ENCODE measurements at places on chromosomes 3 and 15.

GRCh38 chr3:100420885-100421284 is 19.5 kb downstream of the LNP1 start:
- DNase-seq: no peak

GRCh38 chr3:137789236-137789635 is 25.1 kb downstream of the SOX14 start:
- no peak for DNase-seq

- peak; percentile 9 for DNase-seq
Measured at GRCh38 chr3:192445770-192446644, 281.3 kb downstream of the FGF12 start.

GRCh38 chr3:49500732-49501609 is 30.9 kb downstream of the DAG1 start:
- DNase-seq: peak; percentile 95

DNA sequence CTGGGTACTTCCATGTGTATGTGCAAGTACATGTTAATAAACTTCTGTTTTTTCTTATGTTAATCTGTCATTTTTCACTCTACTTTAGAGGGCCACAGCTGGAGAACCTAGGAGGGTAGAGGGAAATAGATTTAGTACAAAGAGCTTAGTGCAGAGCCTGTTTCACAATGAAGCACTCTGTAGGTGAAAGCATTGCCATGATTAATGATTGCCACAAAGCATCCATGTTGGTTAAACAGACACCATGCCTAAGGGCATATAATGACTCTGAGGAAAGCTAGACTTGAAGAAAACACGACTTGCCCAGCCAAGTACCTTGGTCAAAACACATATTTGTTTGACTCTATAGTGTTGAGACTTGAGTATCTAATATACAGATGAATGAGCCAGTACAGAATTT is 338.4 kb downstream of the FHIT start:
- no peak for DNase-seq

GRCh38 chr3:31247850-31248562 is 284.7 kb upstream of the STT3B start:
- no peak for DNase-seq

DNA sequence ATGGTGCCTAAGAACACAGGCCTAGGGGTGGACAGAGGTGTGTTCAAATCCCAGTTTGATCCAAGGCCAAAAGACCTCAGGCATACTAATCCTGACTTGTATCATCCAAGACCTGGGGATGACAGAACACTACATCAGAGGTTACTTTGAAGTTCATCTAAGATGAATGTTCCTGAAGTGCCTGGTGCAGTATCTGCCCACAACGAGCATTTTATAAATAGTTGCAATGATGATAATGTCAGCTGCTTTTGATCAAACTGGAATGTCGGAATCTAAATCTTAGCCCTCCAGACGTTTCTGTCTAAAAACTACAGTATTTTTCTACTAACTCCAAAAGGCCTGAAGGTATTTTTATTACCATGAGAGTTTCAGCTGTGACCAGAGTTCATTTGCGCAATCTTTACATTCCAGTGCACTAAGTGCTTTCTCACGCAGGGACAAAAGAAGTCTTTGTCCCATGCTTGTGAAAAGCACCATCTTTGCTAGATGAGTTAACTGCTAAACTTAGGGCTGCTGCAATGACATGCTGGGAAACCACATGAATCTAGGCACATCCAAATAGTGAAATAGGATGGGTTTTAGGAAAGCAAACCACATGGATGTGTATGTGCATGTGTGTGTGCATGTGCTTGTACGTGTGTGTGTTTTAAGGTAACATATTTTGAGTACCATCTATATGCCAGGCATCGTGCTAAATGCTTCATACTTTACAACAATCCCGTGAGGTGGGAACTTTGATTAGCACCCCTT is 18.1 kb downstream of the ANXA2 start:
- DNase-seq: peak; percentile 99

DNA sequence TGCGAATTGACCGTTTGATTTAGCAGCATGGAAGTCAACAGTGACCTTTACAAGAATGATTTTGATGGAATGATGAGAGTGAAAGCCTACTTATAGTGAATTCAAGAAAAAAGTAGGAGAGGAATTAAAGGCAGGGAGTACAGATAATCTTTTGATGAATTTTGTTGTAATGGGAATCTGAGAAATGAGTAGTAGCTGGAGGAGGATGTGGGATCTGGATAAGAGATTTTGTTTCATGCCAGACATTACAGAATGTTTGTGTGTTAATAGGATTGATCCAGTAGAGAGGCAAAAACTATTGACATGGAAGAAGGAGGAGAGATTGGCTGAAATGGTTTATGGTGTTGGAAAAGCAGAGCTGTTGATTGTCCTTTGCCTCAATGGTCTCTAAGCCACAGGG is 17.4 kb upstream of the ZNF609 start:
- no peak for DNase-seq

- peak; percentile 45 for DNase-seq
Measured at GRCh38 chr3:158773845-158774830, 27.7 kb upstream of the MFSD1 start.

DNA sequence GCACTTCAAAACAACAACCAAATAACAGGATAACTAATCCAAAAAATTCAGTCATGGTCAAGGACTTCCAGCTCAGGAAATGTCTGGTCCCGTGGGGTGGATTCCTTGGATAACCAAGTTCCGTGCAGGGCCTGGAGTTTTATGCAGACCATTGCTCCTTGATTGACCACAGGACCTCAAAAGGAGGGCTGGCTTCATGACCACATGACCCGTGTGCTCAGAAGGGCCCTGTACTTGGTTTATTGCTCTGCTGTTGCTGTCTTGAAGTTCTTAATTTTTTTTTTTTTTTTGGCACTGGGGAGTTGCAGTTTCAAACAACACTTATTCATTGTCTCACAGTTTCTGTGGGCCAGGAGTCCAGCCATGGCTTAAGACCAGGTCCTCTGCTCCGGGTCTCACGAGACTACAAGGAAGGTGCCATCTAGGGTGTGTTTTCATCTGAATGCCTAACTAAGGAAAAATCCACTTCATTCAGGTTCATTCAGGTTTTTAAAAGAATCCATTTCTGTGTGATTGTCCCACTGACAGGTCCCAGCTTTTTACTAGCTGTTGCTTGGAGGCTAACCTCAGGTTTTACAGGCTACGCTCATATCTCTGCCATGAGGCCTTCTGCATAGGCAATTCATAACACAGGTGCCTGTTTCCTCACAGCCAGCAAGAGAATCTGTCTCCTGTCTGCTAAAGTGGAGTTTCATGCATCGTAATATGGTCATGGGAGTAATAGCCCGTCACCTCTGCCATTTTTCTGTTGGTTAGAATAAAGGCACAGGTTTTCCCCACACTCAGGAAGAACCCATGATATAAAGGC is 65.3 kb downstream of the FLNB start:
- DNase-seq: peak; percentile 22

DNA sequence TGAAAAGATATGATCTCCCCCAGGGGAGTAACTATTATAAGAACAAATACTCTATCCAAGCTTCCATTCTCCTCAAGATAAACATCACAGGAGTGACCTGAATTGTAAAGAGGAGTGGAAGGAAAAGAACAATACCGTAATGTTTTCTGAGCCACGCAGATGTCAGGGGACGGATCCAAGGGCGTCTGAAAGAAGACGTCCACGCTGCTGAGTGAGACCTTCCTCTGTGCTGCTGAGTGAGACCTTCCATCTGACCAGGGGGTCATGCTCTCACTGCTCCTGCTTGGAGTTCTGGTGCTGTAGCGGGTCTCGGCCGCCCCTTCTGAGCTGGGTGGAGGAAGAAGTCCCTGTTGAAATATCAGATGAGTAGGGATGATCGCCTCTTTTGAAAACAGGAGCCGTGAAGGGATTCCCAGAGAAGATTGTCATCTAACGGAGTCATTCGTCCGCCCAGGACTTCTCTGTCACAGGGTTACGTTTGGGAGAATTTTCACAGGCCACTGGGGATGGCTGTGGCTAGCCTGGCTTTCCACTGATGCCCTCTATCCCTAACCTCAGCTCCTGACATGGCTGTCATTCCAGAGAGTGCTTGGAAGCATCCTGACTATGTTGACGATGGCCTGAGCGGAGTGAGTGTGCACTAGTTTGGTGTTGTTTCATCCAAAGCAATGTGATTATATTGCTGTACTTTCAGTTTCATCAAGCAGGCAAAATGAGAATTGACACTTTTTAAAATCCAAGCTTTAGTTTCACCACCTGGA is 184.9 kb downstream of the APBA2 start:
- DNase-seq: no peak

DNA sequence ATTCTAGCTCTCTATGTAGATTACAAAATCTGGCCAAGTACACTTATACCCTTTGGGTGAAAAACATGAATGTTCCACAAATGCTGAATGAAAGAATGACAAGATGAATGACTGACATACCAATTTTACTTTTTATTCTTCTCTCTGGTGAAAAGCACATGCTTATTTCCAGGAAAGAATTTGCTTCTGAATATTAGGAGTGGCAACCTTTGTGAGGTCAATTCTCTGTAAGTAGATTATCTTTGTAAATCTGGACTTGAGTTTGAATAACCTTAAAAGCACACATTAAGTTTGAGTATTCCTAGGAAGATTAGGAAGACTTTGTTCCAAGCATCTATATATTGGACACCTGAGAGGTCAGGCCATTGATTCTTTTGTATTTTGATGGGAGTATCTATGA is 78.1 kb upstream of the P2RY1 start:
- DNase-seq: no peak

GRCh38 chr15:94322141-94322540 is 90.8 kb downstream of the MCTP2 start:
- DNase-seq: peak; percentile 77

DNA sequence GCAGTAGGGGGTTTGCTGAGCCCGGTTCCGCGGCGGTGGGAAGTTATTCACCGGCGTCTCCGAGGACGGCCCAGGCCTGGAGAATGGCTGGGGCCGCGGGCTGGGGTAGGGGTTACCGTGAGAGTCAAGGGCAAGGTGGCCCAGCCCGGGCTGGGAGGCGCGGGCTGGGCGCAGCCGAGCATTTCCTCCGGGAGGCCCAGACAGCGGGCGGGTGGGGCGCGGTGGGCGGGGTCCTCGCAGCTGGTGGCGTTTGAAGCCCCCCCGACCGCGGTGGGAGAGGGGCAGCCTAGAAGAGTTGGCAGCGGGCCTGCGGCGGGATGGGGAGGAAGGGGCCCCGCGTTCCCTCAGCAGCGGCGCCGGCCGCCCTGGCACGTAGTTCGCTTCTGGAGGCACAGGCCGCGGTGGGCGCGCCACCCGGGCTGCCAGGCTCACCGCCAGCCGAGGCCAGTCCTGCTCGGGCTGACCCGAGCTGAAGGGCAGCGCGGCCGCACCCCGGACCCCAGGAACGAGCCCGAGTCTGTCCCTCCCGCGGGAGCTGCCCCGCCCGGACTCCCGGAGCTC is 960 bp upstream of the KLF13 start:
- DNase-seq: peak; percentile 50

GRCh38 chr15:90539789-90540188 is 10.1 kb downstream of the CRTC3 start:
- no peak for DNase-seq

- DNase-seq: no peak
Measured at GRCh38 chr15:46293550-46293949, 658.7 kb downstream of the SQOR start.

- DNase-seq: no peak
Measured at GRCh38 chr3:24828551-24828950, 333.9 kb upstream of the THRB start.
